AG08396 (cell line): ENCODE measurements at places on chromosomes 4 and X.

DNA sequence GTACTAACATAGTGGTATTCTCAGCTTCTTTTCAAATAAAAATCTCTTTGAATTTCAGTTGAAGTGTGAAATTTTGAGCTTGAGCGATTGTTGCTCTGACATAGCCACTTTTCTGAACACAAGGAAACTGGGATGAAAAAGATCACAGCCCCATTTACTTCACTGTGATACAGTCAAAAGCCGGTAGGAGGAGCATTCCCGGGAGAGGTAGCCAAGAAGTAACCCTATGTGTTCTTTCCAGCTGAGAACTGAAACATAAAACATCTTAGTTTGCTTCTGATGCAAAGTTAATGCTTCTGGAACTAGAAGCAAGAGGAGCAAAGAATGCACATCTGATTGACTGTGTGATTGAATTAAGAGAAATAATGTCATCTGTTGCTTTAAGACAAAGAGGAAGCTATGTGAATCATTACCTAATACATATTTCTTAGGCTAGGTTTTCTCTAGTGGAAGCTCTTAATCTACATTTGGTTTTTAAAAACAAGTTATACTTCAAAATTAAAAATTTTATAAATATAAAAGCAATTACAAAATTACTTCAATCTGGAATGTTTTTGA is 88.3 kb upstream of the UNC5C start:
- no peak for DNase-seq

DNA sequence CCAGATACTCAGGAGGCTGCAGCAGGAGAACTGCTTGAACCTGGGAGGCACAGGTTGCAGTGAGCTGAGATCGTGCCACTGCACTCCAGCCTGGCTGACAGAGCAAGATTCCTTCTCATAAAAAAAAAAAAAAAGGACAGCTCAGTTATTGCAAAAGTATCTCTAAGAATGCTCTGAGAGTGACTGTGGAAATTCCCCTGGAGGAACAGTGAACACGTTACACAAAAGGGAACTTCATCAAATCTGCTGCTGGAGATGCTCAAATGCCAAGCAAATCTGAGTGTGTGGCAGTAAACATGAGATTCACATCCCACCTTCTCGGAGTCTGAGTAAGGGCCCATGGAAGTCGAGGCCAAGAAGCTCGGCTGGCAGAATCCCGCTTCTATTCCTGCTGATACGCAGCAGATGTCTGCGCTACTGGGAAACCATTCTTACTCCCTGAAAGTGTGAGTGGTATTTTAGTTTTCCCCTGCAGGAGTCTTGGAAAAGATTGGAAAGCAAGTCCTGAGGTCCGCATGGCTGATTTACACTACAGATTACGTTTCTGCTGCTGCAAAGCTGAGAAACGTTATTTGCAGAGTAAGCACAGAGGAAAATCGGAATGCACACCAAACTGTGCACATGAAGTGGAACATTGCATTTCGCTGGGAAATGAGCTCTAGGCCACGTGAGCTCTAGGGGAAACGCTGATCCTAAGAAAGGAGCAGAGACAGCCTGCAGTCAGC is 162.9 kb downstream of the NSUN7 start:
- DNase-seq = no peak

- no peak for DNase-seq
Measured at GRCh38 chr4:173247321-173247720, 78.7 kb downstream of the GALNT7 start.

- no peak for DNase-seq
Measured at GRCh38 chr4:26985873-26986272, 125.2 kb downstream of the STIM2 start.

DNA sequence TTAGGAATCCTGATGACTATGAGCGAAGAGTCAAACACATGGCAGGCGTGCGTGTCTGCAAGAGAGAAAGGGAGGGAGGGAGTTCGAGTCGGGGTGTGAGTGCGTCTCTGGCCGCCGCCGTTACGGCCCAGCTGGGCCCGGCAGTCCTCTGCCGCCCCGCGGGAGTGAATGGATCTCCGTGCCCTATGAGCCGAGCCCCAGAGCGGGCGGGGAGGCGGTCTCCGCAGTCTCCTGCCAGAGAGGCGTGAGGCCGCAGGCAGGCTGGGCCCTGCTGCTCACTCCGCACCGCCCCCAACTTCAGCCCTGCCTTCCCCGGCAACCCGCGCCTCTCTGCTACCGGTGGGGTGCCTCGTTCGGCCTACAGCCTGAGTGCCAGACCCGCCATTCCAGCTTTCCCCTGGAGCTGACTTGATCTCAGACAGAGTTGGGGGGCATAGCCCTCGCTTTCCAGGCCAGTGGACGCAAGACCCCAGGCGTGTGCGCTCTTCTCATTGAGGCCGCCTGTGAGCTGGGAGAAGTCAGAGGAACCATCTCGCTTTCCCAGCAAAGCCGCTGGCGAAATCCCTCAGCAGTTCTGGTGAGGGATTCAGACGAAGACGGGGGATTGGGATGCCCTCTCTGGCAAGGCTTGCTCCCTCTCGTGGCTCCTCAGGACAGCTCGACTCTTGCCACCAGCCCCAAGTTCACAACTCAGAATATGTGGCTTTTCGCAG is 1.4 kb downstream of the SLC16A2 start:
- DNase-seq = peak; percentile 83

DNA sequence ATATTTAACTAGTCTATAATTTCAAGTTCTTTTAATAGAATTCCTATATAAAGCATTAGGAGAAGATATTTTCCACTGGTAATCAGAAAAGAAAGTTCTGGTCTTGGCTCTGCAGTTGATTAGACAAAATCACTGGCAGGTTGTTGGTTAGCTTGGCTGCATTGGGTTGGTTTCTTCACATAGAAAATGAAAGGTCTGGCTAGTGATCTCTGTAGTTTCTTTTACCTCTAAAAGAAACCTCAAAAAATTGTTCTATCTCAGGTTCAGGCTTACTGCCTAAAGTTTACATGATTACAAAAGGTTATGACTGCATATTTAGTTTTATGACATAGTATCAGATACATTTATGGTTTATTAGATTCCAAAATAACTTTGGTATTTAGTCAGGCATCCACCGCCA is 95.8 kb upstream of the NAP1L5 start:
- DNase-seq = no peak

- DNase-seq = no peak
Measured at GRCh38 chrX:108270739-108271396, 167.4 kb downstream of the COL4A6 start.

DNA sequence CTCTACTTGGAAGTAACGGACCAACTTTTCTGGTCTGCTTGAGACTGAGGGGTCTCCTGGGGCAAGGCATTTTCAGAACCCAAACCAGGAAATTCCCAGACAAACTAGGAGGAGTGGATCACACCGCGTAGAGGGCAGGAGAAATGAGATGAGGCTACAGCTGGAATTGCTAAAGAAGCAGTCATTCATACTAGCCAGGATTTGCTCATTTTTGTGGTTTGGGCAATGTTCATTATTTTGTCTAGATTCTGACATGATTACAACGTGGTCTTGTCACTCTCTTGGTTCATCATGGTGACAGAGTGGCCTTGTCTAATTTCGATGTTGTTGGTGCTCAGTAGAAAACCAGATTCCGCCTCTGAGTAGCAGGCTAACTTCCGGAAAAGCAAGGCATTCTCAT is 63.2 kb downstream of the BANK1 start:
- peak; percentile 17 for DNase-seq

DNA sequence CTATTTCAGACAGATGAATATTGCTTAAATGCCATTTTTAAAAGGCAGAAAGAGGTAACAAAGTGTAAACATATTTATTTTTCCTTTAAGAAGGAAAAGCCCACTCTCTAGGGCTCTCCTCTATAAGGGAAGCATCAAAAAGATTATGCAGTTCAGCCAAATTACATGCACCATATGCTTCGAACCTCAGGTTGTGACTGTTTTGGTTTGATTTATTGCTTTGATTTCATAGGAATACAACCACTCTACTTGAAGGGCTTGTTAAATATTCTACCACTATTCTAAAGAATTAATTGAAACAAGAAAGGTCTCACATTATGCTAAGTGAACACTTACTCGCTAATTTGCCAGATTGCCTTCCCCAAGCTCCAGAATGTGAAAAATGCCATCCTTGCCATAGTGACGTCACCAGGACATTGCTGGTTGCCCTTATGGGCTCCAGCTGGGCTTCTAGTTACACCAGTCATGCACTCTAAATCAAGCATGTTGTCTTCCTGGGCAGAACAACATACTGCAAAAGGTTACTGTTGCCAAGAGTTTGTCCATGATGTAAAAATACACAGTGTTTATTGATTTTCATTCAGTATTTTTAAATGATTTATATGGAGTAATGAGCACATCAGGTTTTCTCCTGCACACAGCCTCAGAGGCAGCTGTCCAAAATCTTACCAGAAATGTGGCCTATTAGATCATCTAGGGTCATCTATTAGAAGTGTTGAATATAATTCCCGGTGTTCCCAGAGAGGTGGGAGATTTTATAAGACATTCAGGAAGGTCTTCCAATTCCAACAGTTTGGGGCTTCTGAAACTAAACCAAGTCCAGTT is 164.4 kb upstream of the RAPGEF2 start:
- DNase-seq = no peak

DNA sequence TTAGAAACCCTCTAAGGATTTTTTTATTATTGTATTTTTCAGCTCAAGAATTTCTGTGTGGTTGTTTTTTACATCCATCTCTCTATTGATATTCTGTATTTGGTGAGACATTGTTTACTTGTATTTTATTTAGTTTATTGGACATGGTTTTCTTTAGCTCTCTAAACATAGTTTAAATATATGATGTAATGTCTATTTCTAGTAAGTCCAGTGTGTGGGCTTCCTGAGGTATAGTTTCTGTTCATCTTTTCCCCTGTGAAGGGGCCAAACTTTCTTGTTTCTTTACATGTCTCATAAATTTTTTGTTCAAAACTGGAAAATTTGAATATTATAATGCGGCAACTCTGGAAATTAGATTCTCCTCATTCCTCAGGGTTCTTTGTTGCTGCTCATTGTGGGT is 28.2 kb upstream of the ATRX start:
- DNase-seq = no peak

DNA sequence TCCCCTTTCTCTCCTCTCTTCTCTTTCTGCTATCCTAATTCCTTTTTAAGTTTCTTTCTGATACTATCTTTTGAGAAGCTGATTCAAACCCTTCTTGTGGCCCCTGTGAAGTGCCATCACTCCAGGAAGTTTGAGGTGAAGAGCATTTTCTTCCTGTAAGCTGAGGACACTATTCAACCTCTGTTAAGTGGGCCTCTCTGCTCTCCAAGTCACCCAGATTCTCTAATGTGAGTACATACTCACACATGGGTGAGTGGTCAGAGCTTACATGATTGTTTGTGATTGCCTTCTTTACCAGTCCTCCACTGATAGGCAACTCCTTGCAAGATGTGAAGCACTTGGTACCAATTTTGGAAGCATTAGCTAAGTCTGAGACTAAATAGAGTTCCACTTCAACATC is 18.4 kb upstream of the SMIM10L2A start:
- no peak for DNase-seq

GRCh38 chr4:8939160-8939839 is 67.7 kb upstream of the HMX1 start:
- DNase-seq = no peak

- DNase-seq = no peak
Measured at GRCh38 chrX:133251204-133251603, 33.0 kb upstream of the TFDP3 start.

GRCh38 chr4:82560853-82561785 is 669 bp downstream of the TMEM150C start:
- peak; percentile 43 for DNase-seq

DNA sequence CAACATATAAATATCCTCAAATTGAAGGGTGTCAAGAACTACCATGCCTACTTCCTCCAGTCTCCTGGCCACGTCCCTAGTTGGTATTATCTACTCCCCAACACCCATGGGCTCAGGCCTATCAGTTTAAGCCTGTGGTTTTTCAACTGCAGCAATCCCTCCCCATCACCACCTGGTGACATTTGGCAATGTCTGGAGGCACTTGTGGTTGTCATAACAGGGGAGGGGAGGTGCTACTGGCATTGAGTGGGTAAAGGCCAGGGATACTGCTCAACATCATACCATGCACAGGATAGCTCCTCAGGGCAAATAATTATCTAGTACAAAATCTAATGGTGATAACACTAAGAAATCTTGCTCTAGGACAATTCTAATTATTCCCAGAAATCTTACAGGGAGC is 95.3 kb downstream of the COMMD8 start:
- DNase-seq = no peak

DNA sequence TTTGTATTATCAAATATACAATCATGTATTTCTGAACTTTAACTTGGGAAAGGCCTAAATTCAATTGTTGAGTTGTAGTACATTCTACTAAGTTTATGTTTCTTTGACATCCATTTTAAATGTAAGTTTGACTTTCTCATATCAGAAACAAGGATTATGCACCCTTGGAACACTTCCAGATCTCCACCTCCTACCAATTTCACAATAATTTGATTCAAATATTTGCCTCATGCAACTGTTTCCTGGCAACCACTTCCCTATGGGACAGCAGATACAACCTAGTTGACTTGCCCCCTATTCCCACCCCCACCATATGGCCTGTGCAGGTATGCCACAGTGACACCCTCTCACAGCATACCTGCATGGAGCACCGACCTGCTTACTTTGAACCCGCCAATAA is 506.4 kb upstream of the PABPC4L start:
- DNase-seq = no peak
